ENCODE measurements at places on chromosomes 4 and X. TPM values are rescaled to one million over a fixed set of nuclear protein-coding genes. Genes with fewer than 3 reads are reported as not detected.

DNA sequence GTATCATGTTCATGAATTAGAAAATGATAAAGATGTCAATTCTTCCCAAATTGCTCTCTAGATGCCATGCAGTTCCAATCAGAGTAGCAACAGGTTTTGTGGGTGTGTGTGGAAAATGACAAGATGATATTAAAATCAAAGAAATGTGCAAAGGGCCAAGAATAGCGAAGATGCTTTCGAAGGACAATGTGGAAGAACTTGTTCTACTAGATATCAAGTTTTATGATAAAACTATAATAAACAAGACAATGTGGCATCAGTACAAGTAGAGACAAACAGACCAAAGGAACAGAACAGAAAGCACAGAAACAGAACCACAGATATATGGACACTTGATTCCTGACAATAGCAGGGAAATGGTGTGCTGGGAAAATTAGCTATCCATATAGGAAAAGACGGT is 9.0 kb downstream of the TAB3 start:
- peak overlapping the region; percentile 33 for H3K27ac ChIP-seq
- no peak for DNase-seq
- H3K36me3 ChIP-seq = no peaks in the 10 kb centered on the region

DNA sequence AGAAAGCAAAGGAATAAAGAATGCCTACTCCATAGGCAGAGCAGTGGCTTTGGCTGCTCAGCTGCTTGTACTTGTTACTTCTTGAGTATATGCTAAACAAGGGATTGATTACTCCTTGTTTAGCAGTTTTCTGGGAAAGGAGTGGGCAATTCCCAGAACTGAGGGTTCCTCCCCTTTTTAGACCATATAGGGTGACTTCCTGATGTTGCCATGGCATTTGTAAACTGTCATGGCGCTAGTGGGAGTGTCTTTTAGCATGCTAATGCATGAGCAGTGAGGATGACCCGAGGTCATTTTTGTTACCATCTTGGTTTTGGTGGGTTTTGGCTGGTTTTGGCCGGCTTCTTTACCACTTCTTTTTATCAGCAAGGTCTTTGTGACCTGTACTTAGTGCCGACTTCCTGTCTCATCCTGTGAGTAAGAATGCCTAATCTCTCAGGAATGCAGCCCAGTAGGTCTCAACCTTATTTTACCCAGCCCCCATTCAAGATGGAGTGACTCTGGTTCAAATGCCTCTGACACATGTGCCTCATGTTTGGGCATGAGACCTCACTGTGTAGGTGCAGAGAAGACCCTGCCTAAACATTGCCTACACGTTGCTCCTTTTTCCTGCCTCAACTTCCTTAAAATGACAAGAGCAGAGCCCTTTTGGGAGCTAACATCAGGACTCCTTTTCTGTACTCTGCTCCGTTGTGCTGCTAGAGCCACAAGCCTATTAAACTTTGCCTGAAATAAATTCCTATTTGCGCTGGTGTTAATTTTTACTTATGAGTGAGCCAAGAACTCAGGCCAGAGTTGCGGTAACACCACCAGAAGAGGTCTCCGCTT is 21.0 kb upstream of the UBA6 start:
- H3K4me1 ChIP-seq = peaks cover 2% of the 10 kb centered on the region
- no peak overlapping the region for H3K4me3 ChIP-seq
- H3K27me3 ChIP-seq = no peaks in the 10 kb centered on the region
- DNase-seq = no peak
- H3K27ac ChIP-seq = peak overlapping the region; percentile 61
- peaks cover 21% of the 10 kb centered on the region for H3K36me3 ChIP-seq

ARSD gene
- 54.5 TPM for total RNA-seq

RASSF6 gene
- total RNA-seq = 1.5 TPM

HS3ST1 gene
- total RNA-seq = 6.2 TPM

DNA sequence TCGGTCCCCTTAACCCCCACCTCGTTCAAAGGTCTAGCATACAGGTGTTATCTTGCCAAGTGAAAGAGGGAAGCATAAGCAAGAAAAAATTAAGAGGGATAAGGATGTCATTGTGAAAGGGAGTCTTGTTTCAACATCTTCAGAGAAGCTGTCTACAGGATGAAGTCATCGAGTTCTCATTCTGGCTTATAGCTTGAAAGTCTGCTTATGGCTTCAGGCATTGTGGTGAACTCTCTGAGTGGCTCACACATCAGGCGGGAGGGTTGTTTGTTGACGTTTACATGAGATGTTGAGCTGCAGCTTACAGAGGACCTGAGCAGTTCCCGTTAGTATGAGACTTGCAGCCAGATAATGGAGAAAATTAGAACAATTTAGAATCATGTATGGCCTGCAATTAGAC is 16.6 kb downstream of the MAGEA9B start:
- no peak for DNase-seq
- H3K27me3 ChIP-seq = no peaks in the 10 kb centered on the region
- no peak overlapping the region for H3K27ac ChIP-seq
- H3K4me1 ChIP-seq = peaks cover 3% of the 10 kb centered on the region

GBA3 gene
- not detected for total RNA-seq

KLHL4 gene
- 5.2 TPM for total RNA-seq

- H3K4me3 ChIP-seq = no peak overlapping the region
- no peaks in the 10 kb centered on the region for H3K4me1 ChIP-seq
- peak overlapping the region; percentile 0 for H3K27ac ChIP-seq
- H3K27me3 ChIP-seq = no peaks in the 10 kb centered on the region
- DNase-seq = no peak
Observed at GRCh38 chr4:172514801-172515200, 653.8 kb upstream of the GALNT7 start.

DNA sequence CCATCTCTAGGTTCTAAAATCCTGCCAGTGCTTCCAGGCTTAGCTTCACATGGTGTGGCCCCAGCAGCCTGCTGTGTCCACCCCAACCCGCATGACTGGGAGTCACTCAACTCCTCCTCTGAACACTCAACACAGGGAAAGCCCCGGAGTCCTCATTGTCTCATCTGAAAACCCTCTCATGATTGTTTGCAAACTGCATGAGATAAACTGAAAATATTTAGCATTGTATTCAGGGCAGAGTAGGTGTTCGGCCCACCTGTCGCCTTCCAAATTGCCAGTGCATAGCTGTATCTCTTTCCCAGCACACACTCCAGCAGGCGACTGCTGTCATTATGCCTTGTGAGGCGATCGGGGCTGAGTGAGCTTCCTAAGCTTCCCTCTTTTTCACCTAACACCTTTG is 76.7 kb upstream of the SORBS2 start:
- no peak overlapping the region for H3K27ac ChIP-seq
- H3K4me1 ChIP-seq = peaks cover 3% of the 10 kb centered on the region
- no peak for DNase-seq
- H3K4me3 ChIP-seq = no peak overlapping the region
- H3K27me3 ChIP-seq = peaks cover 2% of the 10 kb centered on the region
- peaks cover 8% of the 10 kb centered on the region for H3K36me3 ChIP-seq

DNA sequence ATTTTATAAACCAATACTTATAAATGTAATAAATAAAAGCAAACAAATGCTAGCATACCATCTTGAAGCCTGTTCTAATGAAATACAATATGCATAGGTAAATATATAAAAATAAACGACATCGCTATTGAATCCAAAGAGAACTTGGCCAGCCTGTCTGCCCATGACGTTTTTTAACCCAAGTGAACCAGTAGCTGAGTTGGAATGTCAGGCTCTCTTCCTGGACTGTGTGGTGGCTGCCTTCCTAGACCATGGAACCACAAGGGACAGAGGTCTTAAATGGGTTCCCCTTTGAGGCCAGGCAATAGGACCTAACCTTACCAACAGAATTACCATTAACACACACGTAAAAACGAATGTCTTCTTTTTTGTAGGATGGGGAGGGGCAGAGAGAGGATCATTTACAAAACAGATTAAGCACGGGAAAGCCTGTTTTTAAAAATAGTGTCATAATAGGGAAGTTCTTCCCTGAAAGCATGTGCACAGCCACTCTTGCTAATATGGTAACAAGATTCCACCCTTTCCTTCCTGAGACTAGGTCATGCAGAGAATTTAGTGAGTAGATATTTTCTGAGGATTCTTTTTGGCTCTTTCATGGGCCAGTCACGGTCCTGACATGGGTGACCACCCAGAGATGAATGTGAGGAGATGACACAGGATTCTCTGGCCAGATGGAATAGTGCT is 69.4 kb upstream of the ACSL1 start:
- no peak overlapping the region for H3K27ac ChIP-seq
- no peak for DNase-seq
- peaks cover 4% of the 10 kb centered on the region for H3K4me1 ChIP-seq
- no peaks in the 10 kb centered on the region for H3K36me3 ChIP-seq

GRCh38 chr4:10925996-10926395 is 241.4 kb upstream of the CLNK start:
- no peaks in the 10 kb centered on the region for H3K4me1 ChIP-seq
- H3K27me3 ChIP-seq = no peaks in the 10 kb centered on the region
- no peaks in the 10 kb centered on the region for H3K36me3 ChIP-seq
- DNase-seq = no peak
- no peak overlapping the region for H3K27ac ChIP-seq

DNA sequence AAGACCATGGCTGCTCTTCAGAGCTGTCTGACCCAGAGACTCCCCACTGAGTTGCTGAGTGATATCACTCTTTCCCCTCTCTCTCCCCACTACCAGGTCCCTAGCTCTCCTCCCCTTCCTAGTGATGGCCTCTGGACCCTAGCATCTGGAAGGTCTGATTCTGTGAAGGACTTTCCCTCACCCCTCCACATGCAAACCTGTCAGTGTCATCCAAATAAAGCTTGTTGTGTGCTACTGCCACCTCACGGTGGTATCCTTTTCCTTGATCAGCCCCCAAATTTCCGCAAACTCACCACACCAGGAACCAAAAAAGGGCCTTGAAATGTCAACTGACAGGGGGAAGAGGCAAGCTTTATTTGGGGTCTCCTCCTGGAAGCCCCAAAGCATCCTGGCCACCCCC is 500.2 kb downstream of the IDS start:
- no peak for DNase-seq
- H3K4me1 ChIP-seq = no peaks in the 10 kb centered on the region
- H3K27me3 ChIP-seq = peaks cover 3% of the 10 kb centered on the region
- no peak overlapping the region for H3K27ac ChIP-seq

DNA sequence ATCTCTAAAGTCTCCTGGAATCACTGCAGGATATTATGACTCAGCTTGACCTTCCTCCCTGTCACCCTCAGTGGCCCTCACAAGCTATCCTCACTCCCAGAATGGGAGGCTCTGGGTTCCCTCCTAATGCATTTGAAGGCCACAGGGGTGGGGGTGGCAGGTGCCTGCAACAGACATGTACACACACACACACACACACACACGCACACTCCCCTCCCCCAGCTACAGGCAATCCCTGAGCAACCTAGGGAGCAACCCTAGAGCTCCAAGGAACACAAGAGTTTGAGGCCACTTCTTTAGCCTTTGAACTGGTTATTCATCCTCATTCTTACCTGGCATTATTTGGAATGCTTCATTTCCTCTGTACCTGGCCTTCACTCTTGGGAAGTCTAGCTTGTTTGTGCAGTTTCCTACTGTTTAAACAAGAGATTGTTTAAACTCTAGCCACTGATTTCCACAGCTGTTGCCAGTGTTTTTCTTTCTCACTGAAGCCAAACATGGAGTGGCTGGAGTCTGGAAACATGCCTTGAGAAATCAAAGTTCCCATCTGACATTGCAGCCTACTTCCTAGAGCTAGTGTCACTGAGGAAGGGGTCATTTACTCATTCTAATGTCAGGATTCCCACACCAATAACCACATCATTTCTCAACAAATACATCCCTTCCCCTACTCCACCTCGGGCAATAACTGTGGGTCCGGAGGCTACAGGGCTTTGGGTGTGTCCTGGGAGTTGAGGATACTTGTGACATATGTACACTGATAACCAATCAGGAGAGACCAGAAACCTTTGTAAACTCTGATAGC is 37.7 kb downstream of the MAOA start:
- H3K4me3 ChIP-seq = no peak overlapping the region
- no peak for DNase-seq
- H3K27me3 ChIP-seq = no peaks in the 10 kb centered on the region
- H3K27ac ChIP-seq = no peak overlapping the region
- peaks cover 9% of the 10 kb centered on the region for H3K4me1 ChIP-seq

DNA sequence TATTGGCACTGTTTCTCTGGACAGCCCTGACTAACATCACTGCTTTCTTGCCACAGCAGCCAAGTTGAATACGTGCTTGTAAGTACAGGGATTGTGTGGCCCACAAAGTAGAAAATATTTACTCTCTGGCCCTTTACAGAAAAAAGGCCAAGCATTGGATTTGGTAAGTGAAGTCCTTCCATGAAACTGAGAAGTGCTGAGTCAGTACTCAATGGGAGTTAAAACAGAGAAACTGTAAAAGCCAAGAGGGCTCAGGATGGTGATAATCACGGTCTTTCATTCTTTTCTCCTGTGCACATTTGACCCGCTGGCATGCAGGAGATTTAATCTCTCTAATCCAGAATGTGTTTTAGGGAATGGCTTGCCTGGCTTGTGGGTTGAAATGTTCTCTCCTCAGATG is 46.1 kb downstream of the TBL1X start:
- H3K27ac ChIP-seq = no peak overlapping the region
- H3K4me1 ChIP-seq = peaks cover 10% of the 10 kb centered on the region
- DNase-seq = no peak

DNA sequence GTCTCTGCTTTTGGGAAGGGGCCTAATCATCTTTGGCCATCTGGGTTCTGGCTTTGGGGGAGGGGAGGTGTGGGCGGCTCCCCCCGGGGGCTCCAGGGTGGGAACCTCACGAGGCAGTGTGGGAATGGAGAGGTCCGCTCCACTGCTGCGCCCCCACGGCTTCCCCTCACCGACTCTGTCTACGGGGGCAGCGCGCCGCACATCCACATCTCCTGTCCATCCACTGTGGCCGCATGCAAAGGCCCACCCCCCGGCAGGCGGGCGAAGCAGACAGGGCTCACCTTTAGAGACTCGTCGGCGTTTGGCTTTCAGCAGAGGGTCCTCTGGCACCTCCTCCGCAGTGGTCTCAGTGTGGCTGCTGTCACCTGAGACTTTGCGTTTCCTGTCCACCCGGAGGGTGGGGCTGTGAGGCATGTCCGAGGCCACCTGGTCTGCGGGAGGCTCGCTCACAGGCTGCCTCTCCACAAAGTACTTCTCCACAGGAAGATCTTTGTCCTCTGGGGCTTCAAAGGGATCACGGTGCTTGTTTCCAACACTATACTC is 33.6 kb downstream of the BCOR start:
- no peak for DNase-seq
- H3K27ac ChIP-seq = no peak overlapping the region
- H3K36me3 ChIP-seq = peaks cover 28% of the 10 kb centered on the region
- peaks cover 15% of the 10 kb centered on the region for H3K4me1 ChIP-seq
- no peak overlapping the region for H3K4me3 ChIP-seq
